ENCODE measurements at places on chromosomes 5 and 9.
A peak's percentile ranks its signal among the peaks of the same experiment; 100 is the strongest.

GRCh38 chr9:91085517-91086291 is 276.0 kb downstream of the AUH start:
- no peak for ATAC-seq

- ATAC-seq: no peak
These were observed 41.5 kb downstream of the WNK2 start for GRCh38 chr9:93225417-93225816.

DNA sequence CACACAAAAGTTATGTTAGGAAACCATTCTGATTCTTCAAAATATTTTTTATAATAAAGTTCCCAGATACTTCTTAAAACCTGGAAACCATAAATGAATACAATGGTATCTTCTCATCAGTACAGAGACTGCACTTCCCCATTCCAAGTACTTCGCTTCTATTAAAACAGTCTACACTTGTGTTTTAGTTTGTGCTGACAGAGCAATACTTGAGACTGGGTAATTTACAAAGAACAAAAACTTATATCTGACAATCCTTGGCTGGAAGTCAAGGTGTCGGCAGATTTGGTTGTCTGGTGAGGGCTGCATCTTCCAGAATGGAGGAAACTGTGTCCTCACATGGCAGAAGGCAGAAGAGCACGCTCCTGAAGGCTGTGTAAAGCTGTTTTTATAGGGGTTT is 70.1 kb downstream of the RFX3 start:
- ATAC-seq: no peak

DNA sequence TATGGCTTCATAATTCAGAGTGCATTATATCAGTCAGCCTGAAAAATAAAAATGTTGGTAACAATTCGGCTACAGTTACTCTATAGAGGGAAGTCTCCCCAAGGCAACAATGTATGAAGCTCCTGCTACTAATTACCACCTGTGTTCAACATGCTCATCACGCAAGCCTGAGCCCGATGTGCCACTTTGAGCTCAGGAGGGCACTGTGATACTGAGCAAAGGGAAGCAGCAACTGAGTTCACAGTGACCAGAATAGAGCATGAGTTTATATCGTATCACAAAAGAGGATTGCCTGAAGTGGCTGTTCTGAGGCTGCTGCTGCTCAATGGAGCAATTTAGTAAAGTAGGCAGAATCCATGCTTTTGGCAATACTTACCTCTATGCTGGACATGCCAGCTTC is 202.0 kb upstream of the HAPLN1 start:
- no peak for ATAC-seq

DNA sequence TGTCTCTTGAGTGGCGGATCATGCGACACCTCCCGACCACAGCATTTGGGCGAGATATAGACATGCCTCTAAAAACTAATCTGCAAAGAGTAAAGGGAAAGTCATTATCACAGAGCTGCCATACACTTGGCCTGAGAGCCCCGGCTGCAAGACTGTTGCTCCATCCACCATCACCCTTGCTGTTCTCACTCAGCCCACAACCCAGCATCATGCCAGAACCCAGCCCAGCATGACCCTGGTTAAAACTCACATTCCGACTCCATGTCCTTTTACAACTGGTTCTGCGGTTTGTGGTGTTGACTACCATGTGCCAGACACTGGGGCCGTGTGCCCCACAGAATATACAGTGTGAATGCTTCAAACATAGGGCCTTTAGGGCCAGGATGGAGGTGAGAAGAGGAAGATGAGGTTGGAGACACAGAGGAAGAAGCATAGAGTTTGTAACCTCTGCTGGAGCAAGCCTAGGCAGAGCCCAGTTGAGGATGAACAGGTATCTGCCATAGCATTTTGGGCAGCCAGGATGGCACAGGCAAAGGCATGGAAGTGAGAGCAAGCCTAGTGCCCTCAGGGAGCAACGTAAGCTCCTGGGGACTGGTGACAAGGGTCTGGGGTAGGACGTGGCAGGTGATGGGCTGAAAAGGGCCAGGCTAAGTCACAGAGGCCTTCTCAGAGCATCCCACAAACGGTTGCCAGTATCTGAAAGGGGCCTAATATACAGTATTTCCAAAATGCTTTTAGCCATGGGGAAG is 37.5 kb upstream of the SMU1 start:
- ATAC-seq: no peak

- ATAC-seq: peak; percentile 29
These were observed 1.1 kb downstream of the PLK2 start for GRCh38 chr5:58458743-58459145.

GRCh38 chr5:163915481-163915961 is 410.1 kb downstream of the MAT2B start:
- peak; percentile 65 for ATAC-seq

DNA sequence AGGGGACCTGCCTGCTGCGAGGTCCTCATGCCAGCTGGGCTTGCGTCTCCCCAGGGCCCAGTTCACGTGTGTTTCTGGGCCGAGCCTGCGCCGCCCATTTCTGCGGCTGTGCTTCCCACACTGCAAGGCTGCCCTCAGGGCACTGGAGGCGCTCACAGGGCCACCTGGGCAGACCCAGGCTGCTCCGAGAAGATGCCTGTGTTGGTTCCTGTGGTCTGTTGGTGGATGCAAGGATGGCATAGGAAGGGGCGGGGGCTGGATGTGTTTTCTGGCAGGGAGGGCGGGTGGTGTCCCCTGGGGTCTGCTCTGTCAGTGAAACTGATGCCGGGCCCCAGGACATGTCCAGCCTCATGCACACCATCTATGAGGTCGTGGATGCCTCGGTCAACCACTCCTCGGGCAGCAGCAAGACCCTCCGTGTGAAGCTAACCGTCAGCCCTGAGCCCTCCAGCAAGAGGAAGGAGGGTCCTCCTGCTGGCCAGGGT is 25.9 kb downstream of the NKD2 start:
- ATAC-seq: no peak

DNA sequence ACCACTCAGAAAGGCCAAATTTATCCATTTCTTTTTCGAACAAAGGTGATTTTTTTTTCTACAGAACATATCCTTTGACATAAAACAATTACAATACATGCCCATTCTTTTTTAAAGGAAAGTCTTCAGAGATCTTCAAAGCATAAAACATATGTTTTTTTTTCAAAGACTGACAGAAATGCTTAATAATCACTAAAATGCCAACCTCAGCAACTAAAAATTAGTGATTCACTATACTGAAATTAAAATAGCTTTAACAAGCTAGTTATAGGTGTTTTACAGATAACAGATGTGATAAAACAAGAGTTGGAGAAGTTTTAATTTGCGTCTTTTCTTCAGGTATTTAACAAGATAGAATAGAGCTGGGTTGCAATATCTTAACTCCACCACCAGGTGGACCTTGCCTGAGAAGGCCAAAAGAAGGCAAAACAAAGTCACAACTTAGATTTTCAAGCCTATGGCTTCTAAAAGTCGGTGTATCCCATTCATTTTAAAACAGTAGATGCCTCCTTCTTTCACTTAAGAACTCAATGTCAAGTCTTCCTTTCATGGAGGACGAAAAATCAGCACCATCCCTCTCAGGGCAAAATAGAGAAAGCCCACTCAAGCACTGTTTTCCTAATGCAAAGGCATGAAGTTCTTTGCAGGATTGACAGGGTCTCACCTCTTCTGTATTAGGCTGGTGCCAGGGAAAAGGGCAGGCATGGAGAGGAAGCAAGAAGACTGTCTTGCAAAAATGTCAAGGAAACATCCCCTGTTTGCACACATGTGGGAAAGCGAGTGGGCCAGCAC is 31.1 kb upstream of the CPLX2 start:
- no peak for ATAC-seq

GRCh38 chr5:154421868-154422267 is 23.9 kb upstream of the SAP30L start:
- ATAC-seq: no peak

GRCh38 chr9:96418920-96419690 is 935 bp upstream of the ZNF367 start:
- ATAC-seq: peak; percentile 60

DNA sequence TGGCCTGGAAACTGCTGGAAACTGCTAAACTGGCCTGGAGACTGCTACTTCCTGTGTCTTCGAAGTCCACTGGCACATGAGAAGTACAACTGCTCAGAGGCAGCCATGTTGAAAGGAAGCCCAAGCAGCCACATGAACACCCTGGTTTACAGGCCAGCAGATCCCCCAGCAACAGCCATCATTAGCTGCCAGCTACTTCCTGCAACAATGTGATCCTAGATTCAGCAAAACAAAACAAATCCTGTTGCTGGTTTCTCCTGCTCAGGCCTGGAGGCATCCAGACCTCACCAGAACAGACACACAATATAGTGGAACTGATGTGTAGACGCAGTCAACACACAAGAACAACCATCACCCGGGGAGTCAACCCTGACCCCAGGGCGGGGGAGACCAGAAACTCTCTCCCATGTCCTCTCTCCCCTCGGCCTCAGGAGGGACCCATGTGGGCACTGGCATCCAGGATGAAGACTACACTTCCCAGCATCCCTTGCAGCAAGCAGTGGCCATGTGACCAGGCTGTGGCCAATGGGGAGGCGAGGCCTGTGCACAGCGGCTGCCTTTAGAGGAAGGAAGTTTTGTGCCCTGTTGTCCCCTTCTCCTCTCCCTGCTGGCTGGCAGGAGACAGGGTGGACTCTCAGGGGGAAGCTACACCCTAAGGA is 9.2 kb upstream of the LCN15 start:
- no peak for ATAC-seq

- peak; percentile 91 for ATAC-seq
These were observed 1249.0 kb upstream of the CDH18 start for GRCh38 chr5:21236971-21237427.

- ATAC-seq: no peak
These were observed 8.4 kb downstream of the TPPP start for GRCh38 chr5:684751-685216.
